CD8-positive, alpha-beta T cell (primary cell): ENCODE measurements at places on chromosomes 7 and 10.

GRCh38 chr7:39656415-39656814, 33.0 kb downstream of the RALA start:
- DNase-seq = no peak

DNA sequence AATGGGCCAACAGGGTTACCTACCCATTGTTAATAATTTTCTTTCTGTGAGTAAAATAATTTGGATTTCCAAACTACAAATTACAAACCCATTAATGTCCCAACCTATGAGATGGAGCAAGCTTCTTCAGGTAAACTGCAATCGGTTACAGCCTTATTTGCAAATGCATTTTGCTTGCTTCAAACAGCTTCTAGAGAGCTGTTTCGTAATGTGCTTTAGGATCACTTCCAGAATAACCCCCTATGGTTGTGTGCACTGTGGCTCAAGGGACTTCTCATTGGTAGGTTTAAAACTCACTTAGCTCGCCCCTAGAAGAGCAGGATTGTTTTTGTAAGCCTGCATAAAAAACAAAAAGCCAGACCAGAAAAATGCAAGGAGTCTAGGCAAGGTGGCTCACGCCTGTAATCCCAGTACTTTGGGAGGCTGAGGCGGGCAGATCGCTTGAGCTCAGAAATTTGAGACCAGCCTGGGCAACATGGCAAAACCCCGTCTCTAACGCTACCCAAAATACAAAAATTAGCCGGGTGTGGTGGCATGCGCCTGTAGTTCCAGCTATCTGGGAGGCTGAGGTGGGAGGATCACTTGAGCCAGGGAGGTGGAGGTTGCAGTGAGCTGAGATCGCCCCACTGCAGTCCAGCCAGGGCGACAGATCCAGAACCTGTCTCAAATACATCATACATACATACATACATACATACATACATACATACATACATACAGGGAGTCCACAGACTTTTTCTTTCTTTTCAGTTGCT, 3.3 kb upstream of the MAP3K8 start:
- DNase-seq = no peak

DNA sequence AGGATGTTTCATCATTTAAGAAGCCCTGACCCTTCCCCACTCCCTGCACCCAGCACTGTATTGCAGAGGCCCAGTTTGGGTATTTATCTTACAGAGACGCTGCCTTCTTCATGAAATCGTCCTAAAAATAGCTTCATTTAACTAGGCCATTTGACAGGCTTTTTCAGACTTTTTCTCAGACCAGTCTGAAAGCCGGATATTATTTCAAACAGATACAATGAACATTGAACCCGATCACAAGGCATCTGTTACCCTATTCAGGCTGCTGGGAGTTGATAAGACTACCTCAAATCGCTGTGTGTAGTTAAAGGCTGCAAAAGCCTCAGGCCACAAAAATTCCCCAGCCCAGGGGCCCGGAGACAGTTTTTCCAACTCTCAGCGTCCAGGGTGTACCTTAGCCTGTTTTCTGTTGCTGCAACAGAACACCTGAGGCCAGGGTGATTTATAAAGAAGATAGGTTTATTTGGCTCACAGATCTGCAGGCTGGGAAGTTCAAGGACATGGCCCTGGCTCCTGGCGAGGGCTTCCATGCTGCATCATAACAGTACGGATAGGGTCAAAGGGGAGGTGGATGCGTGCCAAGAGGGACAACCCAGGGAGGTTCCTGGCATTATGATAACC, 130.7 kb upstream of the SH2B2 start:
- DNase-seq = no peak

DNA sequence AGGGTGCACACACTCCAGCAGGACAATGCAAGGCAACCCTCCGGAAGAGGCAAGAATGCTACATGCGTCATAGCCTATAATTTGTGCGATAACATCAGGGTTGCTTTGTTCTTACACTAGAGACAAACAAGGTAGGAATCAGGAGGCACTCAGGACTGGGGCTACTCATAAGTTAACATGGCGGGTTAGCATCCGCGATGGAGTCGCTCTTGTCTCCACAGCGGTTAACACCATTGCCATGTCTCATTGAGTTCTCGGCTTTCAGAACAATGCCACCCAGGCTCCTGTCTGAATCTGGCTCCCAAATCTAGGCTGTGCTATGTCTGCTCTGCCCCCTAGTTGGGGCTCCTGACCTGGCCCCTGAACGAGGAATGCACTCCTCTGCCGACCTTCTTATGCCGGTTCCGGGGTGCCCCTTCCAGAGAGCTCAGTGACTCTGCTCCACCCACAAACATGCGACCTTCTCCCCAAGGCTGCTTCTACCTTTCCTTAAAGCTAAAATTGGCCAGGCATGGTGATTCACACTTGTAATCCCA, 24.9 kb upstream of the SLF2 start:
- no peak for DNase-seq

DNA sequence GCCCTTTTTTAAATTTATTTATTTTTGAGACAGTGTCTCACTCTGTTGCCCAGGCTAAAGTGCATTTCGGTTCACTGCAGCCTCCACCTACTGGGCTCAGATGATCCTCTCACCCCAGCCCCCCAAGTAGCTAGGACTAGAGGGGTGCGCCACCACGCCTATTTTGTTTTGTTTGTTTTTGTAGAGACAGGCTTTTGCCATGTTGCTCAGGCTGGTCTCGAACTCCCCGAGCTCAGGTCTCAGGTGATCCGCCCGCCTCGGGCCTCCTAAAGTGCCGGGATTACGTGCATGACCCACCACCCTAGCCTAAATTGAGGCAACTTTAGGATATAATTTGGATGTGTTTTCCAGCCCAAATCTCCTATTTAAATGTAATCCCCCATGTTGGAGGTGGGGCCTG, 805 bp downstream of the ZNF736 start:
- no peak for DNase-seq

DNA sequence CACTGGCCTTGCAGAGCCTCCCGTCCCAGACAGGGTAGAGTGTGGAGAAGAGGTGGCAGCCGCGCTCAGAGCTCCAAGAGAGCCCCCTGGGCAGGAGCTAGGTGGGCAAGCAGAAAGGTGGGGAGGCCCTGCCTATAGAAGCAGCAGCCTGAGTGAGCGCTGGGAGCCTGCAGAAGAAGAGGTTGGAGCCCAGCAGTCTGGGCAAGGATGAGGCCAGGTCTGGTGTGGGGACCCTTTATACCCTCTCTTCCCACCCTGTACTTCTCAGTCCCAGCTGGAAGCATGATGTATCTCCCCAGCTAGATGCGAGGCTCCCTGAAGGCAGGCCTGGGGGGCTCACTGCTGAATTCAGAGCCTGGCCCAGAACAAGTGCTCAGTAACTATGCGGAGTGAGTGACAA, 44.5 kb upstream of the ZMIZ1 start:
- DNase-seq = no peak

GRCh38 chr7:19928247-19928646, 154.8 kb upstream of the TMEM196 start:
- DNase-seq = no peak

- no peak for DNase-seq
Measured at GRCh38 chr10:58282615-58283014, 13.7 kb downstream of the CISD1 start.
